ENCODE measurements at places on chromosomes 16 and 17.

- peak; percentile 76 for DNase-seq
Observed at GRCh38 chr17:73192894-73193701, at the start of gene COG1. COG1 (plus strand) TSS chr17:73193055; CDS start chr17:73193070, 15 bp downstream.

GRCh38 chr16:58883131-58883530 is 149.0 kb upstream of the GOT2 start:
- no peak for DNase-seq

GRCh38 chr16:54928411-54929089 is 2.1 kb upstream of the IRX5 start:
- no peak for DNase-seq

DNA sequence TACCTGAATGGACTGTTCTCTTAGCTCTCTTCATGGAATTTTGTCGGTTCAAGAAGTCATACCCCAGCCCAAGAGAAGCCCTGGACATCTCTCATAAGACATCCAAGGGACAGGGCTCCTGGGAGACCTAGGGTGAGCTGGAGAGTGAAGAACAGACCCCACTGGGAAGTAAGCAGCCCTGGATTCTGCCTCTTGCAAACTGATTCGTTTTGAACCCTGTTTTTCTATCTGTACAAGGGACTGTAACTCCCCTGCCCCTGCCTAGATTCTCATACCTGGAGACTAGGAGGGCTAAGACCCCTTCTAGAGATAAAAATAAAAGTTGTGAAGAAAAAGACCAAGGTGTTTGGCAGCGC is 449 bp downstream of the CCL3L1 start:
- no peak for DNase-seq

GRCh38 chr17:65926599-65926998 is 265.3 kb downstream of the CEP112 start:
- DNase-seq: no peak

GRCh38 chr17:82820278-82821251 is 19.3 kb downstream of the ZNF750 start:
- no peak for DNase-seq

DNA sequence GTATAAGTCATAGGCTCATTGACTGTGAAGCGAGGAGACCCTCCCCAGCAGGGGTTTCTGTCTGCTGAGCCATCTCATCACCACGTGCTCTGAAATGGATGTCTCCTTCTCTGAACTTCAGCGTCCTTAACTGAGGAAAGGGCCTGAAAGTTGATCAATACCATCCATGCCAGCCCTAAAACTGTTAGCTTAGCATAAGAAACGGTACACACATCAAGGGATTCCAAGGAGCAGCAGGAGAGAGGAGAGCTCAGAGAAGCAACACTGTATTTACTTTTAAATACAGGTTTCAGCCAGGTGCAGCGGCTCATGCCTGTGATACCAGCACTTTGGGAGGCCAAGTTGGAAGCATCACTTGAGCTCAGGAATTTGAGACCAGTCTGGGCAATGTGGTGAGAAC is 248.9 kb upstream of the TNRC6C start:
- no peak for DNase-seq

DNA sequence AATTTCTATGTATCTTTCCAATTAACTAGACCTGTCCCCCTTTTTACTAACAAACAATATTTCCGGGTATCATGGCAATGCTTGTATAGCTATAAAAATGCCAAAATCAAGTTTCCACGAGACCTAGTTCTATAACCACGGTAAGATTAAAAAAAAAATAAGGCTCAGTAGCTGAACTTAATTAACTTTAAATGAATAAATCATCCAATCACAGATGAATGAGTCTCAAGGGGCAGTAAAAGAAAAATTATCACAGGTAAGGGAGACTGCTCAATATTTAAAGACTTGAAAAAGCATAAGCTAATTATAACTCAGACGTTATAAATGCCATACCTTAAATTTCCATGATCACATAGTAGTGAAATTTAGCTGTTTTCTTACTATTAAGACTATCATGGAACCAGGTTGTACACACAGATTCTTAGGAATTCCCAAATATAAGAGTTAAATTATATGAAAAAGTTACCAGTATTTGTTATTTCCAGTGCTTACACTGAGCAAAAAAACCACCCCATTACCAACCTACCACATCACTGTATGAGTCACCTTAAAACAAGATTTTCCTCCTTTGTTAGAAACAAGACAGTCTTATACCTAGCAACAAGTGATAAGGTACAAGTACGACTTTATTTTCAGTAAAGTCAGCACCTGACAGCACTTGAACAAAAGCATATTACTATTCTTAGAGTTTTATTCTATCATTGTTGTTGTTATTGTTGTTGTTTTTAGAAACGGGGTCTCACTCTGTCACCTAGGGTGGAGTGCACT is 20.6 kb downstream of the SSH2 start:
- no peak for DNase-seq

GRCh38 chr17:43552229-43552837 is 6.2 kb upstream of the ETV4 start:
- no peak for DNase-seq

- DNase-seq: no peak
Observed at GRCh38 chr17:8798846-8799569, at the start of gene MFSD6L. MFSD6L (minus strand) TSS chr17:8799365; CDS start chr17:8799120, 245 bp downstream.

Data from stimulated activated CD4-positive, alpha-beta T cell treated with anti-CD3 and anti-CD28 coated beads, Interleukin-12 subunit alpha, Interleukin-12 subunit beta, amount 100 ng/mL, for 48 hours (primary cell).